Fibroblast of skin of left quadriceps (primary cell): ENCODE measurements at places on chromosomes 2 and 18.

- peak; percentile 42 for DNase-seq
Observed at GRCh38 chr2:129877795-129878775, 101.4 kb upstream of the RAB6C start.

- DNase-seq = no peak
Observed at GRCh38 chr18:10401521-10401920, 52.9 kb upstream of the APCDD1 start.

DNA sequence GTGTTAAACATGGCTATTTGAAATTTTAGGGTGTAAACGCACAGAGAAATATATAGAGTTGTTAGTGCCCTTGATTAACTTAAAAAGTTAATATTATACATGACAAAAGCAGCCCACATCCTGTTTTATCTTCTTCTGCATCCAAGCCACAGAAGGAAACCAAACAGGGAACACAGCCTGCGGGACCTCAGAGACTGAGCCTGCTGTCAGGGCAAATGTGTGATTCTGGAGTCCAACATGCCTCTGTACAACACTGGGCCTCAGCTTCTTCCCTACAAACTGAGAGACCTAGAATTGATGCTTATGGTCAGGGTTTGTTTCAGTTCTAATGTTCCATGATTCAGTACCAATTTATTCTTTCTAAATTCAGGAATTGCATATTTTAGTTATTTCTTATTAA is 404.7 kb downstream of the FBXO15 start:
- DNase-seq = no peak

- no peak for DNase-seq
Observed at GRCh38 chr18:7908681-7909299, 341.7 kb downstream of the PTPRM start.

DNA sequence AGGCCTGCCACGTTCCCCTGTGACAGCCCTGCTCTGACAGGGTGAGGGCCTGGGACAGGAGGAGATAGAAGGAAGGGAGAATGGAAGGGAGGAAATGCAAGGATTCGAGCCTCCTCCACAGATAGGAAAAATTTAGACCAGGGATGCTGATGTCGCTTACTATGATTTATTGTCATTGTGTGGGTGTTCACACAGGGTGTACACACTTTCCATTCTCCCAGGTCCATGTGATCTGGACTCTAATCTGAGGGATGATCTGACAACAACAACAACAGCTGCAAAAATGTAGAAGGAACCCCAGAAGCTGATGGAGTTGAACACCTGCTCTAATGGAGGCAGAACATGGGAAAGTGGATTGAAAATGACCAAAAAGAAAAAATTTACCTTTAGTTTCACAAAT is 231.7 kb upstream of the TNP1 start:
- no peak for DNase-seq
